ENCODE measurements at places on chromosomes 6 and 20.
A peak's percentile ranks its signal among the peaks of the same experiment; 100 is the strongest.

- DNase-seq = no peak
Measured at GRCh38 chr6:17193106-17193775, 87.9 kb upstream of the RBM24 start.

DNA sequence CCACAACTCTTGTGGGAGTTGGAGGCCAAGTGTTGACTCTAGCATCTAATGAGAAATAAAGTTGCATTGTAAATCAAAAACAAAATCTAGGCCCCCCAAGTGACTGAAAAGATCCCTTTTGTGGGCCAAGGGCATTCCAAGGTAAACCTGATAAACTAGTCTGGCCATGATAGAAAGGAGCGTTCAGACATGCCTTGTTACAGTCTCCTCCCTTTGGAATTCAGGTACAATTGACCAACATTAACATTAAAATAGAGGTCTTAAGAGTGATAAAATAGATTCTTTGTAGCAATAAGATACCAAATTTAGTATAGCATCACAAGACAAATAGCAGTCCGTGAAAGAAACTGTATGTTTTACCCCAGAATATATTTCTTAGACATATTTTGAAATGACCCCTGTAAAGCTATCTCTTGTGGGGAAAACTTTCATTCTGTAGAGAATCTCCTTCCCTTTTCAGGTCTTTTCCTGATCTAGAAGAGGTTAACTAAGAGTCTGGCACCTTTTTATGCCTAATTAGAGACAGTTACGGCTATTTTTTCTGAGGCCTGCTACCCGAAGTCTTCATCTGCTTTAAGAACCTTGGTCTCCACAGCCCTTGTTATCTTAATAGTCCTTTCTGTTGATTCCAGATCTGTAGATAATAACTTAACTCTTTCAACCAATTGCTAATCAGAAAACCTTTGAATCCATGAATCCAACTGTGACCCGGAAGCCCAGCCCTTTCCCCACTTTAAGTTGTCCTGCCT lies 495.4 kb upstream of the MMS22L start:
- DNase-seq = no peak

- DNase-seq = peak; percentile 92
Measured at GRCh38 chr6:56288347-56288746, 41.0 kb upstream of the COL21A1 start.

- DNase-seq = no peak
Measured at GRCh38 chr6:30792786-30793185, 48.4 kb upstream of the IER3 start.

Measured in DMS53 (cell line).